GOT3 (cell line): ENCODE measurements at places on chromosomes 1 and 21.

- no peak for DNase-seq
Measured at GRCh38 chr1:2470290-2471158, 5.6 kb upstream of the PLCH2 start.

DNA sequence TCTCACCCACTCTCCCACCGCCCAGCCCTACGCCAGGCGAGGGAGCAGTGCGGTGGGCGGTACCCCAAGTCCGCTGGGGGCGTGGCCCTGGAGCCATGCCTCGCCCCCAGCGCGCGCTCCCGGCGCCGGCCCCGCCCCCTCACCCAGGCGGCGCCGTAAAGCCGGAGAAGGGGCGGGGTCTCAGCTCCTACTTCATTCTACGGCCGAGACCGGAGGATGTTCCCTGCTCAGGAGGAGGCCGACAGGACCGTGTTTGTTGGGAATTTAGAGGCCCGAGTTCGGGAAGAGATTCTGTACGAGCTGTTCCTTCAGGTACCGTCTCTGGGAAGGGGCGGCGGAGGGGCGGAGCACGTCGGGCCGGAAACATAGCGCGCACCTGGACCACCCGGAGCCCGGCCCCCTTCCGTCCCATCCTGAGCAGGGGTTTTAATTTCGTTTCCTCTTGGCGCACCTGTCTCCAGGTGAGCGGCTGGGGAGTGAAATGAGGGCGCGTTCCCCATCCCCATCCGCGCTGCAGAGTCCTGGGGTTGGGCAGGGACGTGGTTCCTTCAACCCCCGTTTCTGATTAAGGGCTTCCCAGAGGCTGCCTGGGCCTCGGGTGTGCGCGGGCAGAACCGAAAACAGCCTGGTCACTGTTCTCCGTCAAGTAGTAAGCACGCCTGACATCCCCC, at the start of gene RBM11:
TSS of gene RBM11 (plus strand) at position 187 of the 671 bp plus-strand sequence. CDS start at position 217, 30 bp downstream.
- DNase-seq: no peak

- DNase-seq: no peak
Measured at GRCh38 chr1:58460469-58460868, 86.1 kb downstream of the OMA1 start.

DNA sequence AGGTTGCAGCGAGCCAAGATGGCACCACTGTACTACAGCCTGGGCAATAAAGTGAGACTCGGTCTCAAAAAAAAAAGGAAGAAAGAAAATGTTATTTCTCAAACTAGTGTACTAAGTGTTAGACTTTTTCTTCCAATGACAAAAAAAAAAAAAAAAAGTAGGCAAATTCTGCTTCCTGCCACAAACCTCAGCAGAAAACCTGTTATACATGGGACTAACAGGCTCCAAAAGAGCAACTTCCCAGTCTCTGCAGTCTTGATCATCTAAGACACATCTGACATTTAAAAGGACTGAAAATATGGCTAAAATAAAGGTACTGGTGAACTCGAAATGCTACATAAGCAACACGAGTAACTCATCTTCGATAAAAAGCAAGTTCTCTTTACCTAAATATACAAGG, 59.6 kb downstream of the HSF2BP start:
- DNase-seq: no peak

DNA sequence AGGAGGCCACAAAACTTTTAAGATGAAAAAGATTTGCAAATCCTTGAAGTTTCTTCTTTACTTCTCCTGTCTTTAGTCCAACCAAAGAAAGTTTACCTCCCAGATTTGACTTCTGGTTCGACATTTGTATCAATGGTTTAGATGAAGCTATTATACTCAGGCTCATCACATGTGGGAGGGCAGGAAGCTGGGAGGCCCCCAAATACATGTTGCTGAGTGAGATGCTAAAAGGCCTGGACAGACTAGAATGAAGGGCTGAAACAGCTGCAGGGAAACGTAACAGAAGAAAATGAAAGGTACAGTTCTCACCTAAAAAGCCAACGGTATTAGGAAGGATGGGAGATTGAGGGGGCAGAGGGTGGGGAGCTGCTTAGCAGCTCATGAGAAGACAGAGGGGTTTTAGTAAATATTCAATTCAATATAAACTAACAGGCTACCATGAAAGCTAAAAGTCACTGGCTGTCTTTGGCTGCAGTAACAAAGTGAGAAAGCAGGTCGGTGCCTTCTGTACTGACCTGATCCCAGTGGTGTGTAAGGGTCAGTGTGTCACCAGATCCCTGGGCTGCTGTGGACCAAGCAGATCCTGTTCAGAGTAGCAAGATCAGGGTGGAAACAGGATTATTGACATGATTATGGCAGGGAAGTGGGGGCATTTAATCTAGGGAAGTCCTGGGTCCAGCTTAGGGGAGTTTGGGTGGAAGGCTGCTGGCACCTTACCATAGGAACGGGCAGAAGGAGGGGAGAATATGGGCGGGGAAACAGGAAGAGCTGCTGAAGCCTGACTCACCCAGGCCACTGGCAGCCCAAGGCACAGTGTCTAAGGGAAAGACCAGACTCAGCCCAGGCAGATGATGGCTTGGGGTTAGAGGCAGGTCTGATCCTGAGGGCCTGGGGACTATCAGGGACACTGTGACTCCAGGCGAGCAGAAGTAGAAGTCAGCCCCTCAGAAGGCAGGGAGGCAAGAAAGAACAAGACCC, 60.4 kb downstream of the KCNN3 start:
- DNase-seq: no peak
